Stimulated activated CD4-positive, alpha-beta T cell treated with anti-CD3 and anti-CD28 coated beads, Interleukin-15, amount 100 ng/mL, for 24 hours (primary cell): ENCODE measurements at places on chromosomes 5 and 9.

DNA sequence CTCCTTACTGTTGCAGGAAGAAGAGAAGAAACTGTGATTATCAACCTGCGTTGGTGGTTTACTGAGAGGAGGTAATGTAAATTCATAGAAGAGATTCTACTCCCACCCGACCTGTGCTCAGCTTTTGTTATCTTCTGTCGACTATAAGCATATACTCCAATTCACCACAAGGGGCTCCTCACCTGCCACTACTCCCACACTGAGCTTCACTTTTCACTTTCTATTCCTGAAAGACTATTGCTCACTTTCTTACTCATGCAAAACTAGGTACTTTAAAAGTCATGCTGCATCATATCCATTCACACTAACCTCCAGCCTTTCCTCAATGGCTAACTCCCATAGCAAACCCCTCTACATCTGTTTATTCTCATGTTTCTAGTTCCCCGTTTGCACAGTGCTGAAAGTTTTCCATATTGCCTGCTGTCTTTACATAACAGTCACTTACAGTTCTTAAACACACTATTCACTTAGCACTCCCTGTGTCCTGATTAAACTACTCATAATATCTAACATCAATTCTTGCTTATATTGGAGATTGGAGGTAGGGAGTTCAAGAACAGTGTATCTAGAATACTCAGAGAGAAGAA is 1062.6 kb downstream of the NR2F1-AS1 start:
- peak; percentile 3 for DNase-seq

DNA sequence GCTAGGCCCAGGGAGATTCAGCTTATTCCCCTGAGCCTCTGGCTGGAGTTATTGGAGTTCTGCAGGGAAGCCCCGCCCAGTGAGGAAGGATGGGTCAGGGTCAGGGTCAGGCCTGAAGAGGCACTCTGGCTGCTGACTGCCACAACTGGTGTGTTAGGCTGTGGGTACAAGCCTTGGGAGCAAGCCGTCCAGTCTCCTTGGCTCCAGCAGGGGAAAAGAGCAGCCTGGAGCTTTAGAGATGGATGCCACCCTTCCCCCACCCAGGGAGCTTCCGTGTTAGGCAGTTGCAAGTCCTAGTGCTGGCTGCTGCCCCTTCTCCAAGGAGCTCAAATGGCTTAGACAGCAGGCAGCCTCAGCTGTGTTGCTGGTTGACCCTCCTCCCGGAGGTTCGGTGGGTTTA is 34.4 kb upstream of the TAF11L2 start:
- DNase-seq: no peak

GRCh38 chr5:7957329-7957728 is 88.4 kb downstream of the MTRR start:
- DNase-seq: no peak

GRCh38 chr5:141800617-141801016 is 77.6 kb downstream of the PCDH1 start:
- no peak for DNase-seq

GRCh38 chr5:149853331-149853648 is 91.3 kb downstream of the PDE6A start:
- DNase-seq: no peak

DNA sequence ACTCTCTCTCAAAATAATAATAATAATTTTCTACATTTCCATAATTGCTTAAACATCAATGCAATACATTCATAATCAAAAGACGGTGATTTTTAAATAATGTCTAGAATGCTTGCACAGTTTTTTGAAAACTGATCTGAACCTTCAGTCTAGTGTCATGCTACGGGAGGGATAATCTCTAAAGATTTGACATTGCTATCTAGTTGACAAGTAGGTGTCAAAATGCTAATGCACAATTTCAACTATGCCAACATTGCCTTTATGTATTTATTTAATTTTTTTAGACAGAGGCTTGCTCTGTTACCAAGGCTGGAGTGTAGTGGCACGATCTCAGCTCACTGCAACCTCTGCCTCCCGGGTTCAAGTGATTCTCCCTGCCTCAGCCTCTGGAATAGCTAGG is 16.0 kb upstream of the PCAT7 start:
- no peak for DNase-seq

GRCh38 chr9:86141843-86142242 is 42.5 kb upstream of the GOLM1 start:
- DNase-seq: no peak

DNA sequence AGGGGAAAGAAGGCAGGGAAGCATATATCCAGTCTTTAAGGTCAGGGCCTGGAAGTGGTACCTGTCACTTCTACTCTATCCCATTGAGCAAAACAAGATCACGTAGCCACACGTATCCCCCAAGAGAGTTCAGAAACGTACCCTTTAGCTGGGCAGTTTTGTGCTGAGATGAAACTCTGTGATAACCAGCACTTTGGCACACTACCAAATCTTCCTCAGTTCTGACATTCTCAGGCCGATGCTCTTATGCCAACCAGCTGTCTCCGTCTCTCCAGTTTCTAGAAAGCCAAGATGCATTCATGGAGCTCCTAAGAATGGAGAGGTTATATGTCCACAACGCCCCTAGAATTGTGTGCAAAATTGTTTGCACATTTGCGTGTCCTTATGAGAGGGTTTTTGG is 176.6 kb upstream of the MSX2 start:
- DNase-seq: no peak
